Neural progenitor cell (in vitro differentiated cells): ENCODE measurements at places on chromosomes 3 and 15. TPM values are rescaled to one million over a fixed set of nuclear protein-coding genes. Genes with fewer than 3 reads are reported as not detected.

DNA sequence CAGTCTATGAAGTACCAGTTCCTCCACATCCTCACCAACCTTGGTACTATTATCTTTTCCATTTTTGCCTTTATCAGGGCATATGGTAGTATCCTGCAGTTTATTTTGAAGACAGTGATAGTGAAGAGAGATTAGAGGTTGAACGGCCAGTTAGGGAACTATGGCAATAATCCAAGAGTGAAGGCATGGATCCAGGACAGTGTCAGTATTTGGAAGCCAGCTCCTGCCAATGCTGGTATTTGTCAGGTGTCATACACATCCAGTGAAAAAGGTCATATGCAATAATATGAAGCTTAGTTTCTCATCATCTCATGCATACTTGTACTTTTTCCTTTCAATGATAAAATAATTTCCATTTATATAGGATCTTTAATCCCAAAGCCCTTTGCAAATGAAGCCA lies 56.8 kb upstream of the KCNMB2 start:
- no peaks in the 10 kb centered on the region for H3K4me1 ChIP-seq
- H3K27me3 ChIP-seq = no peaks in the 10 kb centered on the region
- H3K27ac ChIP-seq = no peak overlapping the region
- H3K36me3 ChIP-seq = no peaks in the 10 kb centered on the region
- DNase-seq = no peak

IL17RB gene
- 3.4 and 5.5 TPM in 2 replicates for total RNA-seq

DNA sequence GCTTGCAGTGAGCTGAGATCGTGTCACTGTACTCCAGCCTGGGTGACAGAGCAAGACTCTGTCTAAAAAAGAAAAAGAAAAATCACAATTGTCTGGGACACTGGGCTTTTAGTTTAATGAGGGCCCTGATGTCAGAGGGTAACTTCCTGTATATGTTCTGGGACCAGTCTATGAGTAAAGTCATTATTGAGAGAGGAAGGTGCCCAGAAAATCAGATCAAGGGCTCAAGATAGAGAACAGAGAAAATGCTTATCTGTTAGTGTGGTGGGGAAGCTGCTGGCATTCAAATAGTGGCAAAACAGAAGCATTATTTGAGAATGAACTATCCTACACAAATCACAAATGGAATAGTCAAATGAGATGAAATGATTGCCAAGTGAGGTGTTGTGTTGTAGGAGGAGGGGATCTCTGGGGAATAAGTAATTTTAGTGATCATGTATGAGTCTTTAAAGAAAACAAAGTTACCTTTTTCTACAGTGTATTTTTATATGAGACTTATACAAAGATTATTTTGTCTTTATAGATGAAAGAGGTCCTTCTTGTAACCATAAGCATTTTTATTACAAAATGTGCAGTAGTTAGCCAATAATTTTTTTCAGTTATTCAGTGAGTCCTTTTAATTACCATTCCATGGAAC lies 13.4 kb downstream of the ARIH2 start:
- H3K27me3 ChIP-seq = no peaks in the 10 kb centered on the region
- peaks cover 14% of the 10 kb centered on the region for H3K36me3 ChIP-seq
- no peak overlapping the region for H3K27ac ChIP-seq
- H3K4me3 ChIP-seq = no peak overlapping the region
- H3K4me1 ChIP-seq = no peaks in the 10 kb centered on the region

MINAR1 gene
- 0.87 and 1.5 TPM in 2 replicates for total RNA-seq

GRCh38 chr3:144433006-144433405 lies 461.4 kb downstream of the DIPK2A start:
- DNase-seq = no peak
- H3K4me1 ChIP-seq = no peaks in the 10 kb centered on the region
- H3K27me3 ChIP-seq = no peaks in the 10 kb centered on the region
- no peak overlapping the region for H3K27ac ChIP-seq
- H3K4me3 ChIP-seq = no peak overlapping the region
